ENCODE measurements at places on chromosomes 6 and 20. TPM values are rescaled to one million over a fixed set of nuclear protein-coding genes. Genes with fewer than 3 reads are reported as not detected.

Gene CST3
- 1,394 TPM for total RNA-seq

Gene FAM8A1
- total RNA-seq, result 27.5 TPM

Gene ZSCAN12
- total RNA-seq, result 1.5 TPM

Gene ZBTB46
- 2.2 TPM for total RNA-seq

DNA sequence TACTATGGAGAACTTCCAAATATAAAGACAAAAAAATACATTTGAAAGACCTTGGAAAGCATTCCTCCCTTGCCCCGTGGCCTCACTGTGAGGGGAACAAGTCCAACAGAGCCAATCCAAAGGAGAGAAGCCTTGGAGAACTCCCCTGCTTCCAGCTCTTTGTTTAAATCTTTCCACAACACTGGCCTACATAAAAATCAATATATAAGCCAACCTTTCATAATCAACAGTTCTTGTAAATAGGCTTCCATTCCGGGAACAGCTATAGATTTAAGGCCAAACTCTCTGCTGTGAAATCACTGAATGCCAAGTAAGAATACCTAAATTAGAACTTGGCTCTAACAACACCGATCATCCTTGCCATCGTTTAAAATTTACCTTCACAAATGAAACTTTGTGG, 242.1 kb downstream of the HACE1 start:
- no peaks in the 10 kb centered on the region for H3K27me3 ChIP-seq
- no peak for DNase-seq
- H3K4me1 ChIP-seq, result no peaks in the 10 kb centered on the region
- H3K27ac ChIP-seq, result no peak overlapping the region
- no peaks in the 10 kb centered on the region for H3K36me3 ChIP-seq
- no peak overlapping the region for H3K4me3 ChIP-seq

GRCh38 chr6:150697515-150697914, 97.8 kb downstream of the PLEKHG1 start:
- DNase-seq, result peak; percentile 53
- no peak overlapping the region for H3K4me3 ChIP-seq
- no peaks in the 10 kb centered on the region for H3K36me3 ChIP-seq
- no peaks in the 10 kb centered on the region for H3K4me1 ChIP-seq
- H3K27ac ChIP-seq, result no peak overlapping the region
- no peaks in the 10 kb centered on the region for H3K27me3 ChIP-seq

DNA sequence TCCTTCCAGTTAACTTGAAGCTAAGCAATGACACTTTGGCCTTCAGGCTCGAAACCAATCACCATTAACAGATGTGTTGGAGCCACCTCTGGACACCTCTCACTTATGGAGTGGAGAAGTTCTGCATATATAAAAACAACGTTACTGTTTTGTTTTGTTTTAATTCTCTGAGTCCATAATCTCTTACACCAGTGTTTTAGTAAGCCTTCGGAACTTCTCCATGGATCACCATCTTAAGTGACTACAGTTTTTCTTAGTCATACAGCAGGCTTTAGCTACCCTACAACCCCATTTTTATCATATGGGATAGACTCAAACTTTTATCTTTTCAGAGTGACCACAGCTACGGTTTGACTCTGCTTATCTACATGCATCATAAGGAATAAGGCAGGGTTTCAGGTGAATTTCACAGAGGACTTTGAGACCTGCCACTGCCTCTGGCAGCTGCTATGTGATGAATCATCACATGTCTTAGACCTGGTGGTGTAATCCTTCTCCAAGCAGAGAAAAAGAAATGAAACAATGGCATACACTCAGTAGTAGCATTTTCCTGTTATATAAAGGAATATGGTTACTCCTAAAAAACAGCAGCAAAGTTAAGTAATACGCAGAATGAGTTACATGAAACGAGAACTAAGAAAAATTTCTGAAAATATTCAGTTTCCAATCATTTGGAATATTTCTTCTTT, 5.5 kb upstream of the HDDC2 start:
- peaks cover 22% of the 10 kb centered on the region for H3K4me1 ChIP-seq
- no peak overlapping the region for H3K4me3 ChIP-seq
- no peaks in the 10 kb centered on the region for H3K27me3 ChIP-seq
- no peak for DNase-seq

- no peak overlapping the region for H3K27ac ChIP-seq
- no peaks in the 10 kb centered on the region for H3K27me3 ChIP-seq
- H3K36me3 ChIP-seq, result no peaks in the 10 kb centered on the region
- no peak for DNase-seq
- no peak overlapping the region for H3K4me3 ChIP-seq
Observed at GRCh38 chr6:166430269-166430668, 47.5 kb upstream of the MPC1 start.

GRCh38 chr6:161318456-161318855, 44.6 kb upstream of the AGPAT4 start:
- H3K36me3 ChIP-seq, result no peaks in the 10 kb centered on the region
- no peaks in the 10 kb centered on the region for H3K27me3 ChIP-seq
- DNase-seq, result no peak
- H3K27ac ChIP-seq, result no peak overlapping the region

DNA sequence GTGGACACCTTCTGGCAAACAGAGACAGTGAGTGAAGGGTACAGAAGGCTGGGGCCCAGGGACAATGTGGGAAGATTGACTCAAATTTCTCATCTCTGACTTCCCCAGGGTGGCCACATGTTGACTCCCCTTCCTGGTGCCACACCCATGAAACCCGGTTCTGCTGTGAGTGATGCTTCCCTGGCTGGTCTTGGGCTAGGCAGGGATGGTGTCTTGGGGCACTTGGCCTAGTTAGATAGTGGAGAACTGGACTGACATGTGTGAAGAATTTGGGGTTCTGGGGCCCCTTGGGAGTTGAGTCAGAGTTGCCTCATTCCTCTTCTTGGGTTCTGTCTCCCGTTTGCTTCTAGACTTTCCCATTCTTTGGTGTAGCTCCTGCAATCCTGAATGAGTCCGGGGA, 34.2 kb downstream of the GSS start:
- DNase-seq, result no peak
- H3K4me3 ChIP-seq, result no peak overlapping the region
- peaks cover 16% of the 10 kb centered on the region for H3K4me1 ChIP-seq
- H3K36me3 ChIP-seq, result peaks cover 70% of the 10 kb centered on the region

- H3K36me3 ChIP-seq, result no peaks in the 10 kb centered on the region
- H3K4me1 ChIP-seq, result no peaks in the 10 kb centered on the region
- H3K4me3 ChIP-seq, result no peak overlapping the region
- no peak overlapping the region for H3K27ac ChIP-seq
- H3K27me3 ChIP-seq, result no peaks in the 10 kb centered on the region
- no peak for DNase-seq
Observed at GRCh38 chr6:150157081-150157480, 14.2 kb downstream of the PPP1R14C start.

DNA sequence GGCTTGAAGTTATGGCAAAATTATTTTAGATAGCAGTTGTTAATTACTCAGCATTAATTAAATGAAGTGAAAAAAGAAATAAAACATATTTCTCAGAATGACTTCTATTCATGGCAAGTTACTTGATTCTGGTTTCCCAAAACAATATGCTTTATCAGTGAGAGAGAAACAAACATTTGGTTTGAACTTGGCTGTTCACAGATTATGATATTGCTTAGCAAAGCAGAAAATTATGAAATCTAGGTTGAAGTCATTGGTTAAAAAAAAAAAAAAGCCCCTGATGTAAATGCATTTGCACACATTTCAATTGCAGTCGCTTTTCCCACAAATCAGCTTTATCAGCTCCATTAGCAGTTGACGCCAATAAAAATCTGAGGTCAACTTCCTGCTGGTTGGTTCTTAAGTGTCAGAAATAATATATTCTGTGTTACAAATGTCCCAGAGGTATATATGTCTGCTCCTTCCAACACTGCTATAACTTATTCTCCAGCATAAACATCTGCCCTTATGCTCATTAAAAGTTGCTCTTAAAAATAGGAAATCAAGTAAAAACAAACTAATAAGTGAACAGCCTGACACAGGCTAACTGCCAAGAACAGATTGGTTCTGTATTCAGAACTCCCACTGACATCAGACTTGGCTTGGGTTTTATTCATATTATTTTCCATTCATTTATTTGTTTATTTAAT, 275.4 kb downstream of the PHF3 start:
- H3K27me3 ChIP-seq, result no peaks in the 10 kb centered on the region
- H3K27ac ChIP-seq, result no peak overlapping the region
- no peaks in the 10 kb centered on the region for H3K36me3 ChIP-seq
- no peaks in the 10 kb centered on the region for H3K4me1 ChIP-seq
- DNase-seq, result no peak
- no peak overlapping the region for H3K4me3 ChIP-seq
